ENCODE measurements at places on chromosomes 1 and 21. TPM values are rescaled to one million over a fixed set of nuclear protein-coding genes. Genes with fewer than 3 reads are reported as not detected.

GRCh38 chr1:47440599-47441081 lies 2.8 kb downstream of the FOXD2 start:
- no peak for DNase-seq

The CD1C gene
- 0.19 TPM for total RNA-seq

- DNase-seq, result no peak
These were observed 45.5 kb downstream of the UROD start for GRCh38 chr1:45057542-45057941.

The GPR52 gene
- total RNA-seq, result 0.20 TPM

GRCh38 chr1:94727846-94728715 lies 92.1 kb upstream of the SLC44A3 start:
- no peak for DNase-seq

The OPTC gene
- not detected for total RNA-seq

- DNase-seq, result no peak
These were observed 31.4 kb downstream of the SLC44A3 start for GRCh38 chr1:94851571-94851970.

The USH2A gene
- not detected for total RNA-seq

The ELOVL1 gene
- 42.8 TPM for total RNA-seq

- no peak for DNase-seq
These were observed 36.0 kb upstream of the GPR37L1 start for GRCh38 chr1:202086579-202087350.

The TCEA3 gene
- total RNA-seq, result 15.3 TPM

DNA sequence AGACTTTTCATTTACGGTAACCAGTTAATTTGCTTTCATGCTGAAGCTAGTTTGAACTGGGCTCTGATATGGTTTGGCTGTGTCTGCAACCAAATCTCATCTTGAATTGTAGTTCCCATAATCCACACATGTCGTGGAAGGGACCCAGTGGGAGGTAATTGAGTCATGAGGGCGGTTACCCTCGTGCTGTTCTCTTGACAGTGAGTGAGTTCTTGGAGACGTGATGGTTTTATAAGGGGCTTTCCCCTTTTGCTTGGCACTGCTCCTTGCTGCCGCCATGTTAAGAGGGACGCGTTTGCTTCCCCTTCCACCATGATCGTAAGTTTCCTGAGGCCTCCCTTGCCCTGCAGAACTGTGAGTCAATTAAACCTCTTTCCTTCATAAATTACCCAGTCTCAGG lies 10.3 kb upstream of the FHAD1 start:
- DNase-seq, result no peak

The DNAH14 gene
- 0.38 TPM for total RNA-seq

DNA sequence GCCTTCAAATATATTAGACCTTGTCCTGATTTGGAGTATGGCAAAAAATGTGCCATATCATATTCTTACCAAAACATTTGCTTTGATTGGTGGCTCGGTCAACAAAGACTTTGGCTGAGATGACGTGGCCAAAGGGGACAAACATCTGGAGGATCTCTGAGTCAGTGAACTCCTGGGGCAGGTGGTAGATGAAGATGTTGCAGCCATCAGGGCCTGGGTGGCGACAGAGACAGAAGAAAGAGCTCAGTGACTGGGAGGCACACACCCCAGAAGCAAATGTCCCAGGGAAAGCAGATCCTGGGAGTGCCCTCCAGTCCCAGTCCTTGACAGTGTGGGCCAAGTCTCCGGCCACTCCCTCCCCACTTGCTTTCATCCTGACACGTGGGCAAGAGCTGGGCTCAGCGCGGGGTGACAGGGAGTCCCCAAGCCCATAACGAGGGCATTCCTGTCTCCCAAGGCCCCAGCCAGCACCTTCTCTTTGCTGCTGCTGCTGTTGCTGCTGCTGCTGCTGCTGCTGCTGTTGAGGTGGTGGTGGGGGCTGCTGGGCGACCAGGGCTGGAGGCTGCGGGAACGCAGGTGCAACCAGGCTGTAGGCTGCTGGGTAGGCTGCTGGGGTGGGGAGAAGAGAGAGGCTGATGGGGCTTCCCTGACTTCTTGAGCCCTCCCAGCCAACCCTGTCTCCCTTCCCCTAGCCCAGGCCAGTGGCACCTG lies 10.7 kb downstream of the CELF3 start:
- DNase-seq, result no peak

GRCh38 chr1:176779992-176780328 lies 317.0 kb downstream of the PAPPA2 start:
- DNase-seq, result no peak

- DNase-seq, result no peak
These were observed 5.1 kb upstream of the LDLRAP1 start for GRCh38 chr1:25538191-25538767.

- DNase-seq, result no peak
These were observed 29.7 kb downstream of the LRRC42 start for GRCh38 chr1:53975861-53976260.

DNA sequence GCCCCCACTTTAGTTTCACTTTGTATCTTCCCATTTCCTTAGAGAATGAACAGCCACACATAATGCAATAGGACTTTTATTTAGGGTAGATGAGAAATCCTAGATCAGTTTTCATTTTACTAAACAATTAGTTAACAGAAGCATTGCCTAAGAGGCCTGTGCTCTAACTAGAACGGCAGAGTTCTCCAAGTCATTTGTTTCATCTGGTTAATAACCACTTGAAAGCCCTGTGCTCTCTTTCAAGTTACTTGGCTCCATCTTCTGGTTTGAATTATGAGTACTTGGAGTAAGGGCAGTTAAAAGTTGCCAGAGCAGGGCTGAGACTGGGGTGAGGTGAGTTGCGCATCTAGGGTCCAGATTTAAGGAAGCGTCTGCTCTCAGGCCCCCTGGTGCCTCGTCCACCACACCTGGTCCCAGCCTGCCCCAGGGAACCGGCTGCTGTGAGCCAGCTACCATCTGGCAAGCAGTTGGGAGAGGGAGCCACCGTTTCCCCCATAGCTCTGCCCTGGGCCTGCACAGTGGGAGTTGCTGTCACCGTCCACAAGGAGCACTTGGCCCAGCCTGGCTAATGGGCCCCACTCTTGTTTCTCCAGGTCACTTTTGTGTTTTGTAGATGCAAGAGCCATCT lies 18.1 kb upstream of the SLC44A3 start:
- no peak for DNase-seq

The NHLH1 gene
- total RNA-seq, result not detected

The GJA8 gene
- total RNA-seq, result not detected

The CACHD1 gene
- 2.9 TPM for total RNA-seq

DNA sequence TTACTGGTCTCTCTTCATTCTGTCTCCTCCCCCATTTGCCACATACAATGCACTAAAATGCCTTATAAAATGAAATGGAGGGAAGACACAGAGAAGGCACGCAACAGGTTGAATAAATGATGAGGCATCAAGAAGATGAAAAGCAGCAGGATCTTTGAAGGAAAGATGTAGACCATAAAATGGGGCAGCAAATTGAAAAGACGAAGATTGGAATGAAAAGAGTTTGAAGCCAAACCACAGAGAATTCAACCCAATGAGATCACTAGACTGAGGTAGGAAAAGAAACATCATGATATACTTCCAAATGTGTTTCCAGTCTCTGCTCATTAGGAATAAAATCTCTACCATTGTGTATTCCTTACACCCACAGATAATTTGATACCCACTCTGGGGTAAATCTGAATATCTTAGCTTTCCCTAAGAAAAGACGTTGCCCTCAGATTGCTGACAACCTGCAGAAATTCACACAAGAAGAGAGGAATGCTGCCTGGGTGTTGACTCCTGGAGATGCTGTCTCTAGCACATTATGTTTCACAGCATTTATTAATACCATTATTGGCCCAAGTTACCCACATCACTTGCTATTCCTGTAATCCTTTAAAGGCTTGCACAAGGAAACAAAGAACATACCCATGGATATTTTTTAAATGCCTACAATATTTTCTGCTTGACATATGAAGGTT lies 230.9 kb downstream of the LTN1 start:
- DNase-seq, result no peak

DNA sequence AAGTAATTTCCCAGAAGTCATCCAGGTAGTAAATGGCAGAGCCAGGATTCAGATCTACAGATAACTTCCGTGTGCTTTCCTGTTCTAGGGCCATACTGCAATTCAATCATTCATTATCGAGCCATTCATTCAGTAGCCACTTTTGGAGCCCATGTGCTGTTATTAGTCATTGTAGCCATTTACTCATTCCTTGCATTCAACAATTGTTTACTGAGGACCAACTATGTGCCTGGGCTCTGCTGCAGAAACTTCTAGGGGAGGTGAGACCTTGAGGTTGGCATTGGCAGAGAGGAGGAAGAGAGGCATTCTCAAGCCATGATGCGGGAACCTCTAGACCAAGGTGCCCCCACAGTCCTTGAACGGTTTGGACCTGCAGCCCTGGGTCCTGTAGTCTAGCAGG lies 27.9 kb downstream of the EPHB2 start:
- no peak for DNase-seq

The ID3 gene
- 74.6 TPM for total RNA-seq

- DNase-seq, result no peak
These were observed 9.7 kb upstream of the PRDX6 start for GRCh38 chr1:173467426-173467825.

DNA sequence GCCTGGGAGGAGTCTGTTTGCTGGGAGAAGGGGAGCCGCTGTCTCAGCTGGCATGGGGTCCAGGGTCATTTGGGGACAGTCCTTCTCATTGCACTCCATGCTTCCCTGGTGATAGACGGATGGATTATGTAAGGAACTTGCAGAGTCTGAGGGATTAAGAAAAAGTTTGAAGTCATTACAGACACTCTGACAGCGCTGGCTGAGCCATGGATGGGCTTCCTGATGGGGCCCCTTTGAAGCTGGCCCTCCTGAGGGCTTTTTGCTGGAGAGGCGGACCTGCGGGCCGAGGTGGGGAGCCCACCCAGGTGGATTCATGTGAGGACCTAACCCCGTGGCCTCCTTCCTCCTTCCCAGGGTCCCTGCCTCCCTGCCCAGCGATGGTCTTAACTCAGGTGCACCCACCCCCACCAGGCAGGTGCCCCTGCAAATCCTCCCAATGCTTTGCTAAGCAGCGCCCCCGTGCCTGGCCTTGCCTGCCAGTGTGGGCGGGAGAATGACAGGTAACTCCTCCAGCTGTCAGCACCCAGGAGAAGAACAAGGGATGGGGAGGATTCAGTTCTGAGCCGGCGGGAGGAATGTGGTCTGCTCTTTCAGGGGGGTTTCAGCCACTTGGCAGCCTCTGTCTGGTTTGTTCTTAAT lies 24.2 kb upstream of the C1orf174 start:
- DNase-seq, result no peak

The RGS18 gene
- not detected for total RNA-seq

The BNIPL gene
- total RNA-seq, result 1.1 TPM

DNA sequence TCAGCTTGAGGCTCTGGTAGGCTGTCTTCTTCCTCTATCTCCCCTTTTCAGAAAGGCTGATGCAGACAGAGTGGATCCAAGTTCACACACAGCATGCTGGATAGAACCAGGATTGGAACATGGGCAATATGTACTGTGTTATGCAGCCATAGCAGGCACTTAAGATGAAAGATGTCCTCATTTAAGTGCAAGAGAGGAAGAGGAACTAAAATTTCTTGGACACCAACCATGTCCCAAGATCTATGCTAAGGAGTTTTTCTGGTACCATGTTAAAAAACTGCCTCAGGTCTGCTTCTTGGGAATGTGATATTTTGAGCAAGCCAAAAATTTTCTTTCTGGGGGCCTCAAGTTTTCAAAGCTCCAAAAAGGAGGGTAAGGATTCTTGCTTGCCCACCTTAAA lies 1.2 kb downstream of the SDHB start:
- no peak for DNase-seq

- no peak for DNase-seq
These were observed 18.2 kb upstream of the STMN1 start for GRCh38 chr1:25924454-25924853.

The S100A3 gene
- not detected for total RNA-seq

- no peak for DNase-seq
These were observed 35.5 kb upstream of the HHAT start for GRCh38 chr1:210293171-210293607.

DNA sequence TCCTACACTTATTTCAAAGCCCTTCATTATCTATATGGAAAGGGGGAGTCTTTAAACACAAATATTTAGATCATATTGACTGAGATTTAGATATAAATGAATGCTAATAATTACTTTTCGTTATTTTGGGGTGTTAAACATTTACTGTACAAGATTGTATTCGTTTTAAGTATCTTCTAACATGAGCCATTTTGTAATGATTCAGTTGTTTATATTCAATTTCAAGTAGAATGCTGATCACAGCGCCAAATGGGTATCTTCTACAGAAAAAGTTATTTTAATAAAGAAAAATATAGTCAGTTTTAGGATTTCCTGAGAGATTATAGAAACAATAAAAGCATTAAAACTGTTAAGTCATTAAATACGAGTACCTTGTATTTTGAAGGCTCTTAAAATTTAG lies 104.5 kb upstream of the HNRNPU start:
- DNase-seq, result no peak

- peak; percentile 73 for DNase-seq
These were observed 47.1 kb upstream of the ATP1A1 start for GRCh38 chr1:116325922-116326321.

DNA sequence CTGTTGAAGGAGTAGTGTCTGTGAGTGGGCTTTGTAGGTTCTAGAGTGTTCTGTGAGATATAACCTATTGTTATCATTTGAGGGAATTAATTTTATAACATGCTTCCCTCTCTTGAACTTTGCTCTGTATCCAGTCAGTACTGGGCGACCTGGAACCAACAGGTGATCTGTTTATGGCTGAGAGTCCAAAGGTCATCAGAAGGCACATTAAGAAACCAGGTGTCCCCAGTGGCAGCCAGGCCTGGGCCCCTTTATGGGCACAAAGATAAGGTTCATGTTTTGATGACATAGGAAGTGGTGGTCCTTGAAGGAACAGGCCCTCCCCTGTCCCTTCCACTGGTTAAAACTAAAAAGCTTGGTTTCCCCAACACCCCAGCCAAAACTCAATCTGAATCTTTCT lies 61.1 kb downstream of the FHAD1 start:
- DNase-seq, result no peak

DNA sequence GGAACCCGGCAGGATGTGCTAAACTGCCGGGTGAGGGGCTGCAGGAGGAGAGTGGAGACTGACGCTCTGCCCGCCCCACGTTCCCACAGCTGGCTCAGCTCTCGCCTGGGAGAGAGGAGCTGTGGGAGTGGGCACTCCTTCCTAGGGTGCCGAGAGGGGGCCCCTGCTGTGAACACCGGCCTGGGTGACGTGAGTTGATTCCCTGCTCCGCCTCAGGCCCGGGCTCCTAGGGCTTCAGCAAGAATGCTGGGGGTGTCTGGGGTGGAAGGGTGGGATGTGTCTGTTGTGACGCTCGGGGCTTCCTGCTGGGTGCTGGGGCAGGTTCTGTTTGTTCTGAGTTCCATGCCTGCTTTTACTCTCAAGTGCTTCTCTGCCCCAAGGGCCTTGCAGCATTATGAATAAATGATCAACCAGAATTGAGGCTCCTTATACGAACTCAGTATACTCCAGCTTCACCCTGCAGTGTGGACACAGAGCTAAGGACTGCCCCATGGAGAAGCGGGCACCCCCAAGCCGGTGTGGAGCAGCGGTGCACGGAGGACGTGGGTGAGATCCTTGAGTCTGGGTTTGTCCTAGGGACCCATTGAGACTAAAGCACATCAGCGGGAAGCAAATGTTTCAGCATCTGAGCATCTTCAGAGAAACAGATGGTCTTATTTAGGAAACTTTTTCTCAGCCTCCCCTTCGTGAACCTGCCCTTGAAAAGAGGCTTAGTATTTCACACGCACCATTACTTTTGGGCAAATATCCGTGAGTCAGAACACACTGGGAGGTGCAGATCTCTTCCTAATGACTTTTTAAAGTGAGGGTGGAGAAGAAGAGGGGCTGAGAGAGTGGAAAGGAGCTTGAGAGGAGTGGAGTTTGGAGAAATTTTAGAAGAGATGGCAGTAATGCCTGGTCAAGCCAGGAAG lies 41.7 kb downstream of the SYT6 start:
- no peak for DNase-seq
